ENCODE measurements at places on chromosomes 6 and 20.
A peak's percentile ranks its signal among the peaks of the same experiment; 100 is the strongest.

GRCh38 chr6:110250058-110250457, 69.8 kb downstream of the CDC40 start:
- no peak for DNase-seq

GRCh38 chr20:60559462-60559861, 601.2 kb downstream of the CDH26 start:
- no peak for DNase-seq

DNA sequence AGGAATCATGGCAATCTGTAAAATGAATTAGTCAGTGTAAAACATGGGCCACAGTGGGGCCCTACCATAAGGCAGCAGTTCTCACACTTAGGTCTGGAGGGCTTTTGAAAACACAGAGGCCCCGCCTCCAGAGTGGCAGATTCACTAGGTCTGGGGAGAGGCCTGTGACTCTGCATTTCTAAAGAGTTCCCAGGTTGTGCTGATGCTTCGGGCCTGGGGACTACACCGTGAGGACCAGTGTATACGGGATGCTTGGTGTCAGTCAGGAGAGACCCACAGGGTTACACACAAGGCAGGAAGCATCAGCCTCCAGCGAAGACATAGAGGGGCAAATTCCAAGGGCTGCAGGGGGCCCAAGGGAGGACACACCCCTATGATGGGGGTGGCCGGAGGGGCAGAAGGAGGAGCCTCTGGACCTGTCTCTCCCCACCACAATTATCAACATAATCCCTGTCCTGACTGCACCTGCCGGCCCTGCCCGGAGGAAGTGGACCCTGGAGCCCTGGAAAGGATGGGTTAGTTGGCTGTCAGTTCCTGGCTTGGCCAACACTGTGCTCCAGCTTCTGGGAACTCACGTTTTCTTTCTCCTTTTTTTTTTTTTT, 46.7 kb downstream of the FGD2 start:
- DNase-seq, result no peak

DNA sequence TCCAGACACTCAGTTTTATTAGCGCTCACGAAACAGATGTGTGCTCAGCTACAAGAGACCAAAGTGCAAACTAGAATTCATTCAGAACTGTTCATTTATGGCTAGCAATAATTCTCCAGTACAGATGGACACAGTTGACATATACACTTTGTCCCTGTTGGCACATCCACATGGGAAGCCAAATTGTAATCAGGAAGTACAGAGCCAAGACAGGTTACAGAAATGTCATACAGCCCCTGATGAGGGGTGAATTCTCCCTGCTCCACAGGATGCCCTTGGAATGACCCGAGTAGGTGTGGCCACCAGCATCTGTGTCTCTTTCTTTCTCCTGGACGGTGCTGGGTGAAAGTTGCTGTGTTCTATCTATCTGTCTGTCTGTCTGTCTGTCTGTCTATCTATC, 7.6 kb downstream of the DHX35 start:
- no peak for DNase-seq

- DNase-seq, result peak; percentile 24
Observed at GRCh38 chr6:155008625-155009024, 13.5 kb downstream of the TIAM2 start.

DNA sequence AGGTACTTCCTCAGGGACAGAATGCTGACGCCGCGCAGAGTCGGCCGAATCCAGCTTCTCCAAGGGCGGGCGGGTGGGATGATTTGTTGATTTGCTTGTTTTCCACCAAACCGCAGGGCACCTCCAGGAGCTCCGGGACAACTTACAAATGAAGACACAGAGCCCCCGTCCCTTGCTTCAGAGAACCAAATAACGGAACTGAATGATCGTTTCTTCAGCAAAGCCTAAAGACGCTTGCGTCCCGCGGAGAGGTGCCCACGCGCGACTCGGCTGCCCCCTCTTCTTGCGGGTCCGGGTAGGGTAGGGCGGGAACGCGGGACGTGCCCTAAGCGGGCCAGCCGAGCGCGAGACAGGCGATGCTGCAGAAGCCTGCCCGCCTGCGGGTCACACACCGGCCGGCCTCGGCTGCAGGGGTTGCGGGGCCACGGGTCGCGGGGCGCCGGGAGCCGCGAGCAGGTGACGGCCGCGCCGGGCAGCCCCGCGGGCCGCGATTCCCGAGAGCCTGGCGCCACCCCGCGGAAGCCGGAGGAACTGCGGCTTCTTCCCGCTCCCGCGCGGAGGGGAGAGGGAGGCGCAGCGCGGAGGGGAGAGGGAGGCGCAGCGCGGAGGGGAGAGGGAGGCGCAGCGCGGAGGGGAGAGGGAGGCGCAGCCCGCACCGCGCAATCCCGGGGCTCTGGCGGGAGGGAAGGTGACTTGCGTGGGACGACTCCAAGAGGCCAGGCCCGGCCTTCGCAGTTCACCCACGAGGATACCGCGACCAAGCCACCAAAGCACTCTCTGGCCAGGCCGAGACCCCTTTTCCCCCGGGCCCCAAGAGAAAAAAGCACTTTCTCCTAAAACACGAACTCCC, 7.7 kb upstream of the FOXF2 start:
- DNase-seq, result no peak

DNA sequence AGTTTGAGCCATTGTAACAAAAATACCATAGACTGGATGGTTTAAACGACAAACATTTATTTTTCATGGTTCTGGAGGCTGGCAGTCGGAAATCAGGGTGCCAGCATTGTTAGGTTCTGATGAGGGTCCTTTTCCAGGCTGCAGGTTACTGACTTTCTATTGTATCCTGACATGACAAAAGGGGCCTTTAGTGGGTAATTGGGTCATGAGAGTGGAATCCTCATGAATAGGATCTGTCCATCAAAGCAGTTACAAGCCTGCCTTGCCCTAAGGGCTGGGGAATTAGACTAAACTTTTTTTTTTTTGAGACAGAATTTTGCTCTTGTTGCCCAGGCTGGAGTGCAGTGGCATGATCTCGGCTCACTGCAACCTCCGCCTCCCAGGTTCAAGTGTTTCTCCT, 347.9 kb upstream of the TSHZ2 start:
- no peak for DNase-seq

DNA sequence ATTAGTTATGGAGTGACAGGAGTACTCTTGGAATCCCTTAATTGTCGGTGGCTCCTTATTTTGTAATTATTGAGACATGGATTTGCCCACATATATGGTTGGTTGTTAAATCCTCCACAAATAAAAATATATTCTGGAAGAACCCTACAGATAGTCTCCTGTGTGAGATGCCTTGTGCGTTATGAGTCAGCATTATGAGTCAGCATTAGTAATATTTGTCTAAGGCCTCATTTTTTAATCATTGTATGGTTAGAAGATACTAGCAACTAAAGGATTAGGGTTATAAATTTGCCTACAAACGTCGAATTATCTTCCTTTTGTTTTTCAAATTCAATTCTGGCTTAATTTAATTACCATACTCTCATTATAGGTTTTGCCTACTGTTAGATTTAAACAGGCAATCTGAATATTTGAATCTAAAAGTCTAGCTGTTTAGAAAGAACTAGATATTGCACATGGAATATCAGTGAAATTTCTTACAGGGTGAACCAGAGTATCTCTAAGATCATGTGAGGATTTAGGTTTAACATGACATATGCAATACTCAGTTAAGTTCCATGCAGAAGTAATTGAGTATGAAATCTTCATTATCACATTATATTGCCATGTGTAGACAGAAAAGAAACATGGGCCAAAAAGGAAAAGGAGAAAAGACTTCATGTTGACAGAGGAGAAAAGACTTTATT, 5.9 kb downstream of the C6orf58 start:
- DNase-seq, result peak; percentile 85

DNA sequence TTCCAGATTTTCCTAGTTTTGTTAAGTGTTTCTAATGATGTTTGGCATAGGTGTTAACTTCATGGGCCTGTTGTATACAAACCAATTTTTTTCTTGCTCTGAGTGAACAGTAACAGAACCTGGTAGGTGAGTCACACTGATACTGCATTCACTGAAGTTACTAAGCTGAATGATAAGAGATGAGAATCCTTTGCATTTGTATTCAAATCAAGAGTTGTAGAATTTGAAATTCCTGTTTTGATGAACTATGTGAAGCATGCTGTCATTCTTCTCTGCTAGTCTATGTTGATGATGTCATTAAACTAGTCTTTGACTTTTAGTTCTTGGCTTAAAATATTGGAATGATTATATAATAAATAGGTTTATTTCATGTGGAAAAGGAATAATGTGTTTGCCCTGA, 37.9 kb downstream of the PTPRA start:
- no peak for DNase-seq

GRCh38 chr6:24396824-24397223, 5.9 kb upstream of the MRS2 start:
- no peak for DNase-seq
